Common myeloid progenitor, CD34-positive (primary cell): ENCODE measurements at places on chromosomes 5 and 9.

- peak; percentile 51 for DNase-seq
These were observed 49.5 kb upstream of the EGFLAM start for GRCh38 chr5:38208782-38209378.

DNA sequence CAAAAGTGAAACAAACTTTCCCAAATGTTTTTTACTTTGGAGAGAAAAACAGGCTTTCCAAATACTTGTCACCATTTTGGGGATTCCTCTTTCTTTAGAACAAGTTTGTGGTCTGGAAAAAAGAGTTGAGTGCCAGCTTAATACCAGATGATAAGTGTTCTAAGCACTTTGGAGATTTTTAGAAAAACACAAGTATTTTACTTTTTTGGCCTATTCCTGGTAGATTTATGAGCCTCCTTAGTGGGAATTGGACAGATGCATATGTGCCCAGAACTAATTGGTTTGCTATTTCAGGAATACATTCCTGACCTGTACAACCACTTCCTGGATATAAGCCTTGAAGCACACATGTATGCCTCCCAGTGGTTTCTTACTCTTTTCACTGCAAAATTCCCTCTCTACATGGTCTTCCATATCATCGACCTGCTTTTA, 40.5 kb downstream of the GPR21 start:
- DNase-seq, result no peak

- peak; percentile 48 for DNase-seq
These were observed 143.6 kb downstream of the BNC2 start for GRCh38 chr9:16726718-16727451.

GRCh38 chr5:159316519-159317383, 13.5 kb downstream of the IL12B start:
- peak; percentile 79 for DNase-seq

GRCh38 chr9:88197016-88197415, 58.7 kb upstream of the SPATA31C2 start:
- DNase-seq, result peak; percentile 66

DNA sequence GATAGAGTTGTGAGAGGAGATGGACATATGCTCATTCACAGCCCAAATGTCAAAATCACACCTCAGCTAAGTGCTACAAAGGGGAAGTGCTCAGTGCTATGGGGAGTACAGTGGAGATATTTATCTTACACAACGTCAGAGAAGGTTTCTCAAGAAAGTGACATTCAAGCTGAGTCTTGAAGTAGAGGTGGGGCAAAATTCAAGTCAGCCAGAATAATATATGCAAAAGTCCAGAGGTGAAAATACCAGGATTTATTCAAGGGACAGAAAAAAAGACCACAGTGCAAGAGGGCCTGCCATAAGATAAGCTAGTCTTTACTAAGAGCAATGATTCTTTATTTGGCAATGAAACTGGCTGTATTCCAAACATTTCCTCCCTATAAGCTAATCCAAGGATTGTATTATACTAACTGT, 327.8 kb upstream of the PIK3R1 start:
- DNase-seq, result no peak

- no peak for DNase-seq
These were observed 647.0 kb downstream of the EFNA5 start for GRCh38 chr5:107023732-107024131.

DNA sequence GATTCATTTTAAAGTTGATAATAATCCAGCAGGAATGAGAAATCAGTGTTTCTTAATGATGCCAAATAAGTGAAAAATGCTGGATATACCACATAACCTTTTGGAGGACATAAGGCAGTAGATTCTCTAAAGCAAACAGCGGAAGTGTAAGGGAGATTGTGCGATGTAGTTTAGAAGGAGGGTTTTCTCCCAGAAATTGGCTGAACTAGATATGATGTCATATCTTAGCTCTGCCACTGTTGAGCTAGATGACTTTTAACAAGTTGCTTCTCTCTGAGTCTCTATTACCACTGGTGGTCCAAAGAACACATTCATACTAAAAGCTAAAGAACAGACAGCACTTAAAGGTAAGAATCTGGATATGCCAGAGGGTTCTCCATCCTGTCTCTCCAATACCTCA, 107.0 kb downstream of the NR6A1 start:
- no peak for DNase-seq

DNA sequence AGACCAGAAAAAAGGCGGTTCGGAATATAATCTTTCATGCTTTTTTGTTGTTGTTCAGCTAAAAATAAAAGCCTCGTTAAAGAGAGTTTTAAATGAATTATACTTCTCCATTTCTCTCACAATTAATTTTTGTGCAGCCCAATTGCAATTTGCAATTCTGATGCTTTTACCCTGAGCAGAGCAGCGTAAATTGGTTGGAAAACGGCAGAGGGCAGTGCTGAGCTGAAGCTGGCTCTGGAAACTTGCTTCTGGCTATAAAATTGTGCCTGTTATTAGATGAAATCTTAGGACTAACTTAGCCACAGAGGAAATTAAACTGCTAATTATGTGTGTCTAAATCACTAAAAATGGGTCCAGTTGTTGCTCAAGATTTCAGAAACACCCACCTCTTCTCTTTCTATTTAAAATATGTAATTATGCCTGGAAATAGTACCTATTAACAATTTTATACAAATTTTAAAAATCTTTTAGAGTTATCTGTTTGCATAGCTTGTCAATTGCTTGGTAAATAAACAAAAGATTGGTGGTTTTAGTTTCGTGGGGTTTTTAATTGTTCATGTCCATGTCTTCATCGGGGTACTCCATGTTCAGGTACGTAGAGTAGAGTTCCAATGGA, 441.8 kb upstream of the TLE4 start:
- peak; percentile 69 for DNase-seq

GRCh38 chr5:90657030-90657429, 98.4 kb downstream of the ADGRV1 start:
- no peak for DNase-seq

DNA sequence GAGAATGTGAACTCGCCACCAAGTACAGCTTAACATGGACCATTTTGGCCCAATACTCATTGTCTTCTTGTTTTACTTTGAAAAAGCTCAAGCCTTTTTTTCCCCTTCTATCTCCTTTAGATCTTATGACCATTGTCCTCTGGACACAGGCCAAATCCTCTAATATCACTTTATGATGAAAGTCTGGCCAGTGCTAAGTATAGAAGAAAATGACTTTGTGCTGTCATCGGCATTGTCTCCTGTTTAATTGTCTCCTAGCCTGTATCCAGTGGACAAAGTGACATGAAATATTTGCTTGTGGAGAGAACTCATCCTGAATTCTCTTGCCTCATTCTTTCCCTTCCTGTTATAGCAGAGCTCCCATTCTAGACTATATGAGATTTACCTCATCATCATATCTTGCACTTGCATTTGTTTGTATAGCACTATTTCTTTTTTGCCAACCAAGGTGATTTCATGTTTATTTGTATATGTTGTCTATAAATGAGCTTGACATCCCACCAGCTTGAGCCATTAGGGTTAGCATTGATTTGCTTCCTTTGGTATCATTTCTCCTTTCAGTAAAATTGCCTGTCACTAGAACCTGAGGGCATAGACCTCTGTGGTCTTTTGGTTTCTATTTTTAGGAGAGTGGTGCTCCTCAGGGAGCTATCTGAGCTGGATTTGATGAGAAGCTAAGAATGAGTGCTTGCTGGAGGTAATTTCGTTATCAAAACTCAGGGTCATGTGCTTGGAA, 18.8 kb upstream of the TNFAIP8 start:
- no peak for DNase-seq

DNA sequence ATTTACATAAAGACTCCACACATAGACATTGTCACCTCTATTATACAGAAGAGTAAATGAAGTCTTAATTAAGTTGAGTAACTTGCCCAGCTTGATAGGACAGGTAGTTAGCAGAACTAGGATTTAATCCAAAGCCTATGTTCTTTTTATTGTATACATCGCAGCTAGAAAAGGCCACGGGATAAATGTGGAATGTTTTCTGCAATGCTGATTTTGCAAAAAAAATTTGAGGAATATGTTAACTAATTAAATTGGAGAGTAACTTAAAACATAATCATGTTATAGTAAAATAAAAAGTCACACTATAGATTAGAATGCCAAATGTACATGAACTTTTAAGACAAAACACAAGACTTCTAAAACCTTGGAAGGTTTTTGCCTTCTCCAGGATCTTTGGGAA, 41.1 kb downstream of the POLK start:
- DNase-seq, result no peak

DNA sequence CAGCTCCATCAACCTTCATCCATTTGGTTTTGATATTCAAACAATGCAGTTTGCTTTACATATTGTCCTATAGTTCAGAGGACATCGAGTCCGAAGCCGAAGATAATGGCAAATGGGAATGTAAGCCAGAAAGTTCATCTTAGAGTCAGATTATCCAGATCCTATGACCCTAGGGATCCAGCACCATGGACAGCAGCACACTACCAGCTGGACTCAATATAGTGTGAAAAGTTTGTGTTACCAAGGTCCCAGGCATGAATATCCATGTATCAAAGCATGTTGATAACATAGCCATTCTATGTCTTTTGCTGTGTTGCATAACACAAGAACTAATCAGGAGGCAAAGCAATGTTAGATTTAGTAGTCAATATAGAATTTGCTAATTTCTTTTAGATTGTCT, 46.3 kb downstream of the FSTL4 start:
- DNase-seq, result peak; percentile 12

- DNase-seq, result no peak
These were observed 1.7 kb upstream of the DPH7 start for GRCh38 chr9:137580209-137580953.

- DNase-seq, result no peak
These were observed 92.2 kb upstream of the MOCS2 start for GRCh38 chr5:53201746-53202145.
